Bronchial smooth muscle cell (primary cell): ENCODE measurements at places on chromosomes 4 and X. TPM values are rescaled to one million over a fixed set of nuclear protein-coding genes. Genes with fewer than 3 reads are reported as not detected.

NHSL2 gene
- total RNA-seq = 0.52 and 9.5 TPM in 2 replicates

ARHGAP6 gene
- 3.0 and 5.5 TPM in 2 replicates for total RNA-seq

CT47B1 gene
- not detected in 2 replicates for total RNA-seq

GPAT3 gene
- 13.9 and 22.4 TPM in 2 replicates for total RNA-seq

STARD8 gene
- 5.2 TPM in 2 replicates for total RNA-seq

SPACA5 gene
- not detected in 2 replicates for total RNA-seq

MAGEE1 gene
- 0.86 and 1.3 TPM in 2 replicates for total RNA-seq

NOX1 gene
- total RNA-seq = 0.17 TPM in 1 of 2 replicates, not detected in the other

ZDHHC15 gene
- under 0.01 and 0.09 TPM in 2 replicates for total RNA-seq

CHIC2 gene
- 39.6 and 53.3 TPM in 2 replicates for total RNA-seq

TMEM150C gene
- total RNA-seq = under 0.01 and 0.17 TPM in 2 replicates

DCLK2 gene
- 3.0 and 4.8 TPM in 2 replicates for total RNA-seq
